Peyer's patch (tissue), 4 donors: ENCODE measurements at places on chromosomes 12 and 14. TPM values are rescaled to one million over a fixed set of nuclear protein-coding genes. Genes with fewer than 3 reads are reported as not detected.

Gene SDR9C7
- not detected for total RNA-seq

Gene HOXC12
- total RNA-seq, result not detected

Gene GSC
- not detected for total RNA-seq

Gene POTEG
- total RNA-seq, result not detected

Gene PLD4
- 1.7 TPM for total RNA-seq

- H3K36me3 ChIP-seq, result no peaks in the 10 kb centered on the region
- no peak overlapping the region for H3K4me3 ChIP-seq
- no peak for DNase-seq
- H3K4me1 ChIP-seq, result peaks cover 8% of the 10 kb centered on the region
- no peaks in the 10 kb centered on the region for H3K27me3 ChIP-seq
- H3K27ac ChIP-seq, result peak overlapping the region; percentile 49
Measured at GRCh38 chr12:4281173-4281654, 7.7 kb downstream of the CCND2 start.

DNA sequence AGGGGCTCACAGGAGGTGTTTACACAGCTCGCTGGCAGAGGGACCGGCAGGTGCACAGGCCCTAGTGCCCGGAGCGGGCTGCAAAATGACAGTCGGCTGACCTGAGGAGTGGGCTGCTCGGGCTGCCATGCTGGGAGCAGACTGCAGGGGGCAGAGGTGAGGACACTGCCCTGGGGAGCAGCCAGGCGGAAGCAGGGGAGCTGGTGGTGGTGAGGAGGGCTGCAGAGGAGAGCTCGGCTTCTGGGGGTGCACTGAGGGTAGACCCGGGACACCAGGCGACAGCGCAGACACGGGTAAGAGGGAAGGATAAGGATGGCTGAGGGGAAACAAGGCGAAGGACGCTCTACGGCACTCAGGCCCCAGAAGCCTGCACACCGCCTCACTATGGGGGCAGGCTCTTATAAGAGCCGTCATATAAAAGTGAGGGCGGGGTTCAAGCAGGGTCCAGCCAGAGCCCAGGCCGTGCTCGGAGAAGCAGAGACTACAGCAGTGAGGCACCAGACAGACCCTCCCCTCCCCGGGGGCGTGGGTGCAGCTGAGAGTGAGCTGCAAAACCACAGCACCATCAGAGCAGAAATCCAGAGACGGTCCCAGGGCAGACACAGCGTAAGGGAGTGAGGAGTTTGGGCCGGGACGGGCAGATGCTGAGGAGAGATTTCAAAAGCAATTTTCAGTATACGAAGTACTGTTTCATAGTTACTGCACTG, 62.5 kb downstream of the CCDC88C start:
- no peaks in the 10 kb centered on the region for H3K4me1 ChIP-seq
- H3K27me3 ChIP-seq, result no peaks in the 10 kb centered on the region
- peak; percentile 56 for DNase-seq
- peaks cover 5% of the 10 kb centered on the region for H3K36me3 ChIP-seq

DNA sequence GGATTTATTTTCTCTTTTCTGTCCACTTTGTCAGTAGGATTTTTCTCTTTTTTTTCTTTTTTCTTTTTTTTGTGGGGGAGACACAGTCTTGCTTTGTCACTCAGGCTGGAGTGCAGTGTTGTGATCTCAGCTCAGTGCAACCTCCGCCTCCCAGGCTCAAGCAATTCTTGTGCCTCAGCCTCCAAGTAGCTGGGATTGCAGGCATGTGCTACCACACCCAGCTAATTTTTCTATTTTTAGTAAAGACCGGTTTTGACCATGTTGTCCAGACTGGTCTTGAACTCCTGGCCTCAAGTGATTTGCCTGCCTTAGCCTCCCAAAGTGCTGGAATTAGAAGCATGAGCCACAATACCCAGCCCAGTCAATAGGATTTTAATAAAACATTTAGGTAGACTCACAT, 21.0 kb upstream of the TBK1 start:
- H3K27ac ChIP-seq, result no peak overlapping the region
- H3K4me1 ChIP-seq, result no peaks in the 10 kb centered on the region
- no peak overlapping the region for H3K4me3 ChIP-seq
- no peak for DNase-seq
- no peaks in the 10 kb centered on the region for H3K27me3 ChIP-seq
- peaks cover 94% of the 10 kb centered on the region for H3K36me3 ChIP-seq

- no peaks in the 10 kb centered on the region for H3K36me3 ChIP-seq
- DNase-seq, result no peak
- no peak overlapping the region for H3K4me3 ChIP-seq
- no peaks in the 10 kb centered on the region for H3K27me3 ChIP-seq
Measured at GRCh38 chr12:71694099-71694820, 8.4 kb downstream of the TMEM19 start.

DNA sequence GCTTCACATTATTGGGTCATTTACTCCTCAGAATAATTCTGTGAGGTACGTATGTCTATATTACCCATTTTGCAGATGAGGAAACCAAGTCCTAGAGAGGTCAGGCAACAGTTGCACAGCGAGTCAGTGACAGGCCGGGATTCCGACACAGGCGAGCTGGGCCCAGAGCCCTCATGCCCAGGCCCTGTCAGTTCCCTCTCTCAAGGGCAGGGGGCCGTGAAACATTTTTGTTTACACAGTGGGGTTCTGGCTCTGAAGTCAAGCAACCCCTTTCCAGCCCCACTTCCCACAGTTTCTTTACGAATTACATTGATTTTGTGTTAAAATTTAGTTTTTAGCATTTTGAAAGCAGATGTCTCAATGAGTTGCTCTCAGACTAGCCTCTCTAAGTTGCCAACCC, 46.7 kb downstream of the ESRRB start:
- H3K4me3 ChIP-seq, result no peak overlapping the region
- H3K4me1 ChIP-seq, result no peaks in the 10 kb centered on the region
- H3K36me3 ChIP-seq, result no peaks in the 10 kb centered on the region
- H3K27me3 ChIP-seq, result no peaks in the 10 kb centered on the region
- no peak overlapping the region for H3K27ac ChIP-seq
- DNase-seq, result no peak

DNA sequence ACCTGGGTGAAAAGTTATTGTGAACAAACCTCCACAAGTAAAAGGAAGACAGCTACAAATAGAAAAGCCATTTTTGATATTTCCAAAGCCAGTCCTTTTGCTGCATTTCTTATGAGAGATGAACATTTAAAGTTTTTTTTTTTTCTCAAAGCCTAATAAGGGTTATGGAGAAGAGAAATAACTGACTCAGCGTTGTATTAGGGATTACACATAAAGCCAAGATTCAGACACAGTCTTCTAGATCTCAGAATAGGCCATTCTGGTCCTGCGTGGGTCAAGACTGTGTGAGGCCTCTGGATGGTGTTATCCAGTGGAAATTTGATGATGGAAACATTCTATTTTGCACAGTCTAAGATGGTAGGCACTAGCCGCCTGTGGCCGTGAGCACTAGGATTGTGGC, 459.8 kb downstream of the EGLN3 start:
- H3K4me1 ChIP-seq, result no peaks in the 10 kb centered on the region
- no peak for DNase-seq
- no peaks in the 10 kb centered on the region for H3K27me3 ChIP-seq
- H3K27ac ChIP-seq, result no peak overlapping the region

GRCh38 chr12:83335748-83336147, 649.0 kb downstream of the TMTC2 start:
- H3K36me3 ChIP-seq, result no peaks in the 10 kb centered on the region
- H3K27me3 ChIP-seq, result no peaks in the 10 kb centered on the region
- no peak overlapping the region for H3K27ac ChIP-seq
- no peak overlapping the region for H3K4me3 ChIP-seq
- no peaks in the 10 kb centered on the region for H3K4me1 ChIP-seq

DNA sequence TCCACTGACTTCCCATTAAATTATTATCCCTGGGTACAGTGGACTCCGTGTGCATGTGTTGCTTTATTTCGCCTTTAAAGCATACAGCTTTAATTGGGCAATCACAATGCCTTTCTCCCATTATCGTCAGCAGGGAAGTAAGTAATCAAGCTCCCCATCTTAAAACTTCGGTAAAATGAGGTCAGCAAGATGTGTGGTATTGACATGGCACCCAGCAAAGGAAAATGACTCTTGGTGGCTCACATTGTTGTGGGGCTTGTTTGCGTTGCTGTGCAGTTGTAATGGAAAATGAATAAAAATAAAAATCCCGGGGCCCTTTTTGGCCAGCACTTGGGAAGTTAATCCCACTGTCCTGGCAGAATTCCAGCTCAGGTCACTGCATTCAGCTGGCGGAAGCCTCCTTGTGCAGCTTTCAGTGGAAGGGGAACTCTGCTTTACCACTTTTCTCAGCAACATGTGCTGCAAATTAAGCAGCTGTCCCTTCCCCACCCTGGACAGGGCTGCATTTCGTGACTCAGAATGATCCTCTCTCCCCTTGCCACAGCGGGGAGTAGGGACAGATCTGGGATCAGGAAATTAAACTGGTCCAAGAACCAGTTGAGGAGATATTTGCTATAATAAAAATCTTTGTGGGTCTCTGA, 13.9 kb upstream of the ATP2A2 start:
- no peak for DNase-seq
- H3K36me3 ChIP-seq, result no peaks in the 10 kb centered on the region
- H3K4me1 ChIP-seq, result peaks cover 25% of the 10 kb centered on the region
- no peak overlapping the region for H3K4me3 ChIP-seq

- H3K4me3 ChIP-seq, result peak overlapping the region; percentile 49
- peak; percentile 85 for DNase-seq
- H3K27ac ChIP-seq, result peak overlapping the region; percentile 95
- no peaks in the 10 kb centered on the region for H3K36me3 ChIP-seq
- no peaks in the 10 kb centered on the region for H3K4me1 ChIP-seq
Measured at GRCh38 chr14:105060751-105061427, 4.3 kb downstream of the GPR132 start.

DNA sequence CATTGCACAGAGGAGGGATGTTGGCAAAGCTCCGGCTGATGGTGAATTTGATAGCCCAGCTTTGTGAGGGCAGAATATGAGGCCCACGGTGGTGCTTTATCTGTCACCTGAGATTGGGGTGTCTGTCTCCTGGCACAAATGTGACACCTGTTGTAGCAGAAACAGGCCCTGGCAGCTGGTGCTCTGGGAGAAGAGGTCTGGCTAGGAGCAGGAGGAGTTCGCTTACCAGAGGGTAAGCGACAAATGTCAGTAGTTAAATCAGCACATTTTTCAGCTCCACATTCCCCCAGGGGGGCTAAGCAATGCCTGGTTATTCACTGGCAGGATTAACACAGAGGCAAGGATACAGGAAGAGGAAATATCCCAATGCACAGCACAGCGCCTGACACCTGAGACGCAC, 71.1 kb downstream of the B4GALNT3 start:
- H3K36me3 ChIP-seq, result no peaks in the 10 kb centered on the region
- no peak for DNase-seq
- no peak overlapping the region for H3K27ac ChIP-seq
- no peaks in the 10 kb centered on the region for H3K27me3 ChIP-seq
- H3K4me3 ChIP-seq, result no peak overlapping the region

DNA sequence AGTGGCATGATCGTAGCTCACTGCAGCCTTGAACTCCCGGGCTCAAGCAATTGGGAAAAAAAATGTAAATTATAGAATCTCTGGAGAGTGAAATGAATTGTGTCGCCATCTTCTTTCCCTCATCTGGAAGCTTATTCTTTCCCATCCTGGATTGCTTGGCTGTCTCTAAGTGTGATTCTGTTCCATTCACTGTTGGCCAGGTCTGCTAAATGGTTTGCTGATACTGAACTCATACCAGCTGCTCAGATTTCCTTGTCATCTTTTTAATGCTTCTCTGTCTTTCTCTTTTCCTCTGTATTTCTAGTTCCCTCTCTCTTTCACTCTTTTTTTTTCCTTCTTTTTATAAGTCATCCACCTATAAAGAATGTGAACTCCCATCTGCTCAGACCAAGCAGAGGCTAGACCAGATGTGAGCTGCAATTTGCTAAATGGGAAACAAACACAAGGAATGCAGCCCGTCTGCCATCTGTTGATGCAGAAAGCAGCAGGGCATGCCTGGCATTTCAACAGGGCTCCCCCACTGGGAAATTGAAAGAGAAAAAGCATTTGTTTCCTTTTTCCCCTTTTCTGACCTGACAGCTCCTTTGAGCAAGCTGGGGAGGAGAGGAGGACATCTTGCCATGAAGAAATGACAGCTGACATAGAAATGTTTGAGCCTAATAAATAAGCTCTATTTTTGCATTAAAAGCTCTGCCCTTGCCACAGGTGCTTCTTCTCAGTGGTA, 1823.6 kb upstream of the FLRT2 start:
- H3K36me3 ChIP-seq, result no peaks in the 10 kb centered on the region
- H3K4me3 ChIP-seq, result no peak overlapping the region
- H3K27ac ChIP-seq, result no peak overlapping the region
- H3K4me1 ChIP-seq, result no peaks in the 10 kb centered on the region
- no peak for DNase-seq

- H3K27ac ChIP-seq, result no peak overlapping the region
- H3K27me3 ChIP-seq, result no peaks in the 10 kb centered on the region
- no peak for DNase-seq
- no peak overlapping the region for H3K4me3 ChIP-seq
Measured at GRCh38 chr14:93146119-93146518, 30.4 kb upstream of the ITPK1 start.

DNA sequence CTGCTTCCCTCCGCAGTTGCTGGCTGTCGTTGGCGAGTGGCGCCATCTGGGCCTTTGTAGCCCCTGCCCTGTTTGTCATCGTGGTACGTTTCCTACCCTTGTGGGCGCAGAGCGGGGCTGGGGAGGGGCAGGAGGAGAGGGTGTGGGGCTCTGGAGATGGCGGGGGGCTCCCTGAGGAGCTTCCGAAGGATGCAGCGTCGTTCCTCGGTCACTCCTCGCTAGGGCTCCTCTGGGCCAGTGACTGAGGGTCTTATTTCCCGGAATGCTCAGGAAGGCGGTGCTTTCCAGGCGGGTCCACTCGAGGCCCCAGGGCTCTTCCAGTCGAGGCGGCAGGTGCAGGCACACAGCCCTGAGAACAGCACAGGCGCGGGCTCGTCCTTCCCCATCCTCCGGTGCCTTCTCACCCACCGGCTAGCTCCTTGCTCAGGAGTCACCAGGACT, 167.1 kb downstream of the ADGRD1 start:
- no peaks in the 10 kb centered on the region for H3K4me1 ChIP-seq
- H3K36me3 ChIP-seq, result no peaks in the 10 kb centered on the region
- no peak overlapping the region for H3K27ac ChIP-seq
- H3K4me3 ChIP-seq, result no peak overlapping the region
- peak; percentile 37 for DNase-seq

GRCh38 chr12:118655588-118655987, 279.2 kb downstream of the SUDS3 start:
- no peak overlapping the region for H3K27ac ChIP-seq
- H3K4me1 ChIP-seq, result no peaks in the 10 kb centered on the region
- DNase-seq, result no peak
- H3K27me3 ChIP-seq, result no peaks in the 10 kb centered on the region
- no peak overlapping the region for H3K4me3 ChIP-seq

DNA sequence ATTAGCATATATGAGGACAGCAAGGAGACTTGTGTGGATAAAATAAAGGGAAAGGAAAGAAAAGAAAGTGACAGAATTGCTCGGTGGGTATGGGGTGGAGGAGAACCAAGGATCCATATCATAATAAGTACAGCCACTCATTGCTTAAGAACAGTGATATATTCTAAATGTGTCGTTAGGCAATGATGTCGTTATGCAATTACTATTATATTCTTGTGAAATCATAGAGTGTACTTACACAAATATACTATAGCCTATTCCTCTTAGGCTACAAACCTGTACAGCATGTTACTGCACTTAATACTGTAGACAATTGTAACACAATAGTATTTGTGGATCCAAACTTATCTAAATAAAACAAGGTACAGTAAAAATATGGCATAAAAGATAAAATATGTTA, 271.1 kb downstream of the CCER1 start:
- no peaks in the 10 kb centered on the region for H3K27me3 ChIP-seq
- H3K27ac ChIP-seq, result no peak overlapping the region
- H3K4me3 ChIP-seq, result no peak overlapping the region
- no peak for DNase-seq
- no peaks in the 10 kb centered on the region for H3K4me1 ChIP-seq
